Activated CD8-positive, alpha-beta memory T cell treated with anti-CD3 and anti-CD28 coated beads, Interleukin-2, amount 50 U/mL, for 48 hours (primary cell): ENCODE measurements at places on chromosomes 7 and 10.

DNA sequence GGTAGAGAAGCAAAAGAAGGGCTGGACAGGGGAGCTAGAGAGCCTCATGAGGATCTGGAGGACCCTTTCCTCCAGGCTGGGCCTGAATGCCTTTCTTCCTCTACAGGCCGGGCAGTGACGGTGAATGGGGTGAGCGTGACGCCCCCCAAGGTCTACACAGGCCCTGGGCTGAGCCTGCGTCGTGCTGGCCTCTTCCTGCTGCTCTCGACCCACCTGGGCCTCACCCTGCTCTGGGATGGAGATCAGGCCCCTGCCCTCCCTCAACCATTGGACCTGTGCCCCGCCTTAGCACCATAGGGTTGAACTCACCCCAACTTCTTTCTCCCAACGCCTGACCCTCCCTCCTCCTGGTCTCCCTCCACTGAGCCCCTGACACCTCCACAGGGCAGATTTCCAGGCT is 12.6 kb upstream of the ZNF467 start:
- no peak for DNase-seq

DNA sequence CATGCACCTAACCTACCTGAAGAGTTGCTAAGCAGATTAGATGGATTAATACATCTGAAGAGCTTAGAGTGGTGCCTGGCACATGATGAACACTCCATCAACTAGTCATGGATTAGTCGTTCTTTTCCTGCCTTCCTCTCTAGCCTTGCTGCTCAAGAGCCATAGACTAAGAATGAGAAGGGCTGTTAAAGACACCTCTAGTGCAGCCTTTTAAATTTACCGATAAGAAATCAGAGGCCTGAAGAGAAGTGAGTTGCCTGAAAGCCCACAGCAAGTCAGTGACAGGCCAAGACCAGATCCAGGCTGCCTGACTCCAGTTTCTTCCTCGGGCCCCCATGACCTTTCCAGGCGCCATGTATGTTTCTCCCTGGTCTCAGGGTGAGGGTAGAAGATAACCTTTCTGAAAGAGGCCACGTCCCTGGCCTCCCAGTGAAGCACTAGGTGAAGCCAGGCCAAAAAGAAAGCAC is 6.5 kb downstream of the TSPAN15 start:
- DNase-seq: no peak

DNA sequence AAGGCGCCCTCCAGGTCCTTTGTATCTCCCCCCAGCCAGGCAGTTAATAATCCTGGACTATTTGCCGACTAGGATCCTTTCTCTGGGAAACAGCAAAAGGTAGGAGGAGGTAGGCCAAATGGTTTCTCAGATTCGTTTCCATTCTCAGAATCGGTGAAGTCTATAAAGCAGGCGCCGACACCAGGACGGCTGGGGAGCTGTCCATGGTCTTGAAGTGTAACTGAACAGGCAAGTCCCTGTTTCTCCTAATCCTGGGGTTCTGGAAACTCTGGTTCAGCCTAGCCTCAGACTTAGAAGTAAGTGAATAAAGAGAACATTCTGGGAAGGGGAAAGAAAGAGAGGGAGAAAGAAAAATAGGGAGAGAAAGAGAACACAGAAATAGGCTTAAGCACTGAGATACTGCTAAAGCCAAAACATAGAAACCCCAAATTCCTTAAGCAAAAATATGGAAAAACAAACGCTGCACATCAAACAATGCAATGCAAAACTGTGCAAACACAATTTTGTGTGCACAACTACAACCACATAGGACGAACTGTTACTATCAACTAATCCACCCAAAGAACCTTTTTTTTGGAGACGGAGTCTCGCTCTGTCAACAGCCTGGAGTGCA is 11.1 kb upstream of the INA start:
- DNase-seq: peak; percentile 60

DNA sequence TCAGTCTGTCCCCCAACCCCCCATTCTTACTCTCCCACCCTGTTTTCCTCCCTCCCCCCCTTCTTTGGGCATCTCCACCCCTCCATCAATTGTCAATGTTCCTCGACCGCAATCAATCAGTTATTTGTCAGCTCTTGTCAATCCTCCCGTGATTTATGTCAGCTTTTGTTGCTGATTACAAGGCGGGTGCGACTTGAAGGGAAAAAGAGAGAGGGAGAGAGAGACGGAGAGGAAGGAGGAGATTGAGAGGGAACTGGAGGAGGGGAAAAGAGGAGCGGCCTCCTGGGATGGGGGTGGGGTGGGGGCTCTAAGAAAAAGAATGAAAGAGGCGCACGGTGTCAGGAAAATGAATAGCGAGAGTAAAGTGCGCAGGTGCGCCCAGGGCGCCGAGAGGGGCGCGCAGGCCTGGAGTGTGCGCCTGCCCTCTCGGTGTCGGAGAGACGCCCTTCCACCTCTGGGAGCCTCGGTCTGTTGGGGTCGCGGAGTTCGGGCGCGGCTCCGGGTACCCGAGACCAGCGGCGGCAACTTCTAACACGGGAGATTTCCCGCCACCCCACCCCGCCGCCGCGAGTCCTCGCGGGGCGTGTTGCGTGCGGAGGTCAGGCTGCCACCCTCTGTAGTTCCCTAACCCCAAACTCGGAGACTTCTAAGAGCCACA is 1.1 kb upstream of the ZNF503 start:
- DNase-seq: no peak

DNA sequence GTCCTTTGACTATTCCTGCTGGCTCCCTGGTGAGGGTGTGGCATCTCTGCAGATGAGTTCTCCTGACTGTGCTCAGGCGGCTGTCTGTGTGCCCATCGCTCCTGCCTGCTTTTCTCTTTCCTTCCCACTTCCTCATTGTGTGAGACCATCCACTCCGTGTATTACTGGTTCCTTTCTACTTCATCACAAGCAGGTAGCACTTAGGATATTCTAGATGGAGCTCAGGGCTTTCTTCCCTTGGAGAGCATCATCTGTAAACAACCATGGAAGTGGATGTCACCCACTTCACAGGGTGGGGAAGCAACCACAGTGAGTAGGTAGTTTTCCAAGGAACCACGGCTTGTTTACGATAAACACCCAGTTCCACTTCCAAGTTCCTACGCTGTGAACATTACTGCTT is 15.7 kb downstream of the DNAJB6 start:
- no peak for DNase-seq

- DNase-seq: no peak
Measured at GRCh38 chr7:83161899-83162401, 734 bp downstream of the PCLO start.

DNA sequence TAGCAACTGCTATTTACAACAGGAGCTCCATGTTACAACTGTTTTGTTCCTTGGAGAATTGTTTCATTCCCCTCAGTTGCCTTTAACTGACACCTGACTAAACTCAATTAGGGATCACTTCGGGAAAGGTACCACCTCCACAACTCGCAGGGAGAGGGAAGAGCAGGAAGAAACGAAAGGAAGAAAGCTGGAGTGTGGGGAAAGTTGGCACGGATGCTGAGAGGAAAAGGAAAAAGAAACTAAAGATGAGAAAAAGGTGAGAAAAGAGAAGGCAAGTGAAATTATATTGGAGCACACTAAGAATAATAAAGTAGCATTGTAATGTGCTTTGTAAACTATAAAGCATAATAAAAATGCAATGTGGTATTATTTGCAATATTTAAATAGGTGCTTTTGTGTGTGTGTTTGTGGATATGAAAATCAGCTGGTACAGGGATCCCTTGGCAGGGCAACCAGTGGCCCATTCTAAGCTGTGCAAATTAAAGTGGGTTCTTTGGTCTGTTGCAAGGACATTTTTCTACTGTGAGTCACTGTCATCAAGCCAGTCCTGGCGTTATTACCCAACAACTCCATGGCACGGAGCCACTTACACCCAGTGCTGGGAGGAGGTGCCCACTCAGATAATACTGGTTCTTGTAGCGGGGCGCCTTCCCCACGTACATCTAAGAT is 45.9 kb downstream of the HIPK2 start:
- DNase-seq: no peak
